Activated CD4-positive, CD25-positive, alpha-beta regulatory T cell treated with anti-CD3 and anti-CD28 coated beads, Interleukin-2, amount 50 U/mL, for 16 hours (primary cell): ENCODE measurements at places on chromosomes 1 and 21.

DNA sequence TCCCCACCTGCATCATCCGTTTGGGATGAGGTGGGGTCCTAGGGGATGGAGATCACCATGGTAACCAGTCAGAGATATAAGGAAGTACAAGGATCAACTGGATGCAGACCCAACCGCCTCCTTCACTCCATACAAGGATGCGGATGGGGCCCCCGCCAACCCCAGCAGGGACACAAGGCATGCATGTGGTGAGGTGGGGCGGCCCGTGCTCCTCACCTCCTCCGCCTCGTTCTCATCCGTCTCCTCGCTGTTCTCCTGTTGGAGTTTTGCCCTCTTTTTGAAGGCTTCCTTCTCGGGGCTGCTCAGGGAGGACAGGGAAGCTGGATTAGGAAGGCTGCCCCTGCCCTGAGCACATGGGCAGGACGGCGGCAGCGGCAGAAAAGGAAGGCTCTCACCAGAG, 23.8 kb downstream of the KIF21B start:
- no peak for DNase-seq

- no peak for DNase-seq
Observed at GRCh38 chr1:48560116-48560515, 88.1 kb upstream of the SPATA6 start.

GRCh38 chr1:59052166-59052590, 244.7 kb upstream of the FGGY start:
- no peak for DNase-seq

DNA sequence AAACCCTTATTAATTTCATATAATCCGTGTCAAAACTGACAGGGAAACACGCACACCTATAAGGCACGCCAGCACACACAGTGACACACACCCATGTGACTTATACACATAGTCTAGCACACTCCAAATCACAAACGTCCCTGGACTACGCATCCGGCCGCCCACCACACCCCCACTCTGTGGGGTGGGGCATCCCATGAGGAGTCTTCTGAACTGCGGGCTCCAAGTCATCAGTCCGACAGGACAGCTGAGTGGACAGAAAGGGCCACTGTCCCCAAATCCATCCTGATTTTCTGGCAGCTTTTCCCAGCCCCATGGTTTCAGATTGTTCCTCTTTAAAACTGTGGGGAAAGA, 829 bp downstream of the PEA15 start:
- DNase-seq, result no peak

GRCh38 chr1:200512191-200512590, 102.4 kb upstream of the ZNF281 start:
- no peak for DNase-seq

- DNase-seq, result no peak
Observed at GRCh38 chr1:33381977-33382376, 48.9 kb downstream of the PHC2 start.

- no peak for DNase-seq
Observed at GRCh38 chr1:161218301-161219077, 3.4 kb downstream of the FCER1G start.

GRCh38 chr1:22328331-22329147, 123.1 kb upstream of the ZBTB40 start:
- no peak for DNase-seq

DNA sequence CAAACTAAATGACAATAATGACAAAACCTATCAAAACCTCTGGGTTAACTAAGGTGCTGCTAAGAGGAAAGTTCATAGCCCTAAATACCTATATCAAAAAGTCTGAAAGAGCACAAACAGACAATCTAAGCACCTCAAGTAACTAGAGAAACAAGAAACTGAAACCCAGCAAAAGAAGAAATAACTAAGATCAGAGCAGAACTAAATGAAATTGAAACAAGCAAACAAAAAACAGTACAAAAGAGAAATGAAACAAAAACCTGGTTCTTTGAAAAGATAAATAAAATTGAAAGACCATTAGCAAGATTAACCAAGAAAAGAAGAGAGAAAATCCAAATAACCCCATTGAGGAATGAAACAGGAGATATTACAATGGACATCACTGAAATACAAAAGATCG, 44.8 kb upstream of the KIAA0040 start:
- DNase-seq, result no peak

GRCh38 chr1:156149374-156150332, 3.7 kb upstream of the SEMA4A start:
- DNase-seq, result no peak
